ENCODE measurements at places on chromosomes 11 and 22.

GRCh38 chr11:89220684-89221339 is 43.1 kb downstream of the TYR start:
- no peak overlapping the region for H3K27ac ChIP-seq
- H3K27me3 ChIP-seq: no peaks in the 10 kb centered on the region
- H3K4me1 ChIP-seq: no peaks in the 10 kb centered on the region
- H3K4me3 ChIP-seq: no peak overlapping the region
- no peaks in the 10 kb centered on the region for H3K36me3 ChIP-seq
- no peak for DNase-seq

DNA sequence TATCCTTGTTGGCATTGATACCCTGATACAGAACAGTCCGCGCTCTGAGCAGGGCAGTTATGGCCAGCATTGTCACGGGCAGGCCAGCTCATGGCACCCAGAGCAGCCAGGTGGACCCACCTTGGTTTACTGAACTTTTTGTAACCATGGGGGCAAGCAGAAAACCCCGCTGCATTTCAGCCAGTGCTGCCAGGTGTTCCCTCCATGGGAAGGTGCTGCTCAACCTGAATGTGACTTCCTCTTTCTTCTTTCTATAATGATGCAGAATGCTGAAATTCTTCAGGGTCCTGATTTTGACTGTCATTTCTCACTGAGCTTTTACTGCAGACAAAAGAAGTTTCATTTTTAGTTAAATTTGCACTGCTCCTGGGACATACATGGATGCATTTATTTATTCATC is 35.6 kb upstream of the CABP7 start:
- no peak overlapping the region for H3K27ac ChIP-seq
- no peaks in the 10 kb centered on the region for H3K27me3 ChIP-seq
- H3K4me3 ChIP-seq: no peak overlapping the region
- no peak for DNase-seq
- 0 out of 2 replicates have a peak, but pooled peaks cover 4% of the 10 kb centered on the region for H3K36me3 ChIP-seq
- peaks cover 1% of the 10 kb centered on the region for H3K4me1 ChIP-seq

- H3K4me3 ChIP-seq: no peak overlapping the region
- no peak for DNase-seq
- no peaks in the 10 kb centered on the region for H3K36me3 ChIP-seq
- peaks cover 5% of the 10 kb centered on the region for H3K4me1 ChIP-seq
- H3K27ac ChIP-seq: no peak overlapping the region
These were observed 85.9 kb downstream of the PAX6 start for GRCh38 chr11:31725176-31725575.

- no peak for DNase-seq
- no peaks in the 10 kb centered on the region for H3K36me3 ChIP-seq
- H3K4me3 ChIP-seq: no peak overlapping the region
- no peak overlapping the region for H3K27ac ChIP-seq
These were observed 34.0 kb downstream of the IRAG1 start for GRCh38 chr11:10659339-10660216.

DNA sequence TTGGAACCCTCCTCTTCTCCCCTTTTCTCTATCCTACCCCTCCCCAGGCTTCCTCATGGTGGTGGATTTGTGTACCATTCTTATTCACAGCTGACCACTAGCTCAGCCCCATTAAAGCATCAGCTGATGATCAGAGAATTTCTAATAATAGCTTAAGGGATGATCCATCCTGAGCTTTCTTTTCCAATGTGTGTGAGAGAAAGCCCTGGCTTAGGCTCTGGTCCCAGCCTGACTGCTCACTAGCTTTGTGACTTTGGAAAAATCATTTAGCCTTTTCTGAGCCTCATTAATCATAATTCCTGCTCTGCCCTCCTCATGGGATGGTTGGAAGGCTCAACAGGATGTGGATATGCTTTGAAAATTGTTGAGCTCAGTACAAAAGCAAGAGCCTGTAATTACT is 26.3 kb upstream of the CCDC90B start:
- no peak overlapping the region for H3K4me3 ChIP-seq
- no peaks in the 10 kb centered on the region for H3K4me1 ChIP-seq
- no peak for DNase-seq
- no peaks in the 10 kb centered on the region for H3K27me3 ChIP-seq

GRCh38 chr22:46335201-46336118 is at the start of gene TRMU:
Gene TRMU, plus strand, starts transcription at chr22:46335714. Its CDS starts 51 bp downstream, at chr22:46335765.
- peaks cover 29% of the 10 kb centered on the region for H3K36me3 ChIP-seq
- peak within 1 kb of the TSS; percentile 8 for H3K27ac ChIP-seq
- H3K4me1 ChIP-seq: peaks cover 4% of the 10 kb centered on the region
- H3K4me3 ChIP-seq: peak within 1 kb of the TSS; percentile 55

DNA sequence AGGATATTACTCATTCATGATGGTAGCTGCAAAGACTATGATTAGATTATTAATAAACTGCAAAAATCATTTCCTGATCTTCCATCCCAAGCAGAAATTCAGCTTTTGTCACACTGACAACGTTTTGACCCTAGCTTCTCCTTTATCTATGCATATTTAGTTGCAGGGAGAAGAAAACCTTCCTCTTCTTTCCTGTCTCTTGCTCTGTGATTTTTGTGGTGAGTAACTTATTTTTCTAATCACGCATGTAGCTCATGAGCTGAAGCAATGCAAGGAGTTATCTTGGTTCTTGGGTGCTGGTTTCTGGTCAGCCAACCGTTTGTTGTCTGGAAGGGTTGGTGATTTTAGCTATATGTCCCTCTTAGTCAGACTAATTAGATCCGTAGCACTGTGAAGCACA is 56.4 kb downstream of the FDX1 start:
- DNase-seq: no peak
- no peaks in the 10 kb centered on the region for H3K4me1 ChIP-seq
- no peaks in the 10 kb centered on the region for H3K36me3 ChIP-seq

DNA sequence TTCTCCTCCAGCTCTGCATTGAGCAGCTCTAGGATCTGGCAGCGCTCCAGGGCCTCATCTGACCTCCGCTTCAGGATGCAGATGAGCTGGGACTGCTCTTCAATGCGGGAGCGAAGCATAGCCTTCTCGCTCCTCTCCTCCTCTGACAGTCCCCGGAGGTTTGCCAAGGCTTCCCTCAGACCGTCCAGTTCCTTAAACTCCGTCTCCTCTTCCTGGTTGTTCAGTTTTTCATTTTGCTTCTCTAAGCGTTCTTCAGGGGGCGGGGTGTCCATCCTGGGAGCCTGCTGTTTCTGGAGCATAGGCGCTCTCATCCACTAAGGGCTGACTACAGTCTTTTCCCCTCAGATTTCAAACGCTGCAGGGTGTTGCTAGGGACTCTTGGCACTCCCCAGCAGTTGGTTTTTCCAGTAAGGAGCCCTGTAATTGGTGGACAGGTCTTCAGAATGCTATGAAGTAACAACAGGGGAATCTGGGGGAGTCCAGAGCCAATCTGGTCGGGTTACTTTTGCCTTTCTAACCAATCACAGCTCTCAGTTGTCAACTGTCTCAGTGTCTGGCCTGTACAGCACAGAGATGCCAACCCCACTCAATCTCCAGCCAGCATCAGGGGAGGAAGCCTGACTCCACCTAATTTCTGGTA is at the start of gene CCDC89:
TSS of gene CCDC89 (minus strand) at position 376 of the 640 bp plus-strand sequence. CDS start at position 311, 65 bp downstream.
- no peaks in the 10 kb centered on the region for H3K4me1 ChIP-seq
- no peaks in the 10 kb centered on the region for H3K27me3 ChIP-seq
- no peak within 1 kb of the TSS for H3K27ac ChIP-seq
- H3K4me3 ChIP-seq: no peak within 1 kb of the TSS
- no peaks in the 10 kb centered on the region for H3K36me3 ChIP-seq
